ENCODE measurements at places on chromosomes 1 and 21.

DNA sequence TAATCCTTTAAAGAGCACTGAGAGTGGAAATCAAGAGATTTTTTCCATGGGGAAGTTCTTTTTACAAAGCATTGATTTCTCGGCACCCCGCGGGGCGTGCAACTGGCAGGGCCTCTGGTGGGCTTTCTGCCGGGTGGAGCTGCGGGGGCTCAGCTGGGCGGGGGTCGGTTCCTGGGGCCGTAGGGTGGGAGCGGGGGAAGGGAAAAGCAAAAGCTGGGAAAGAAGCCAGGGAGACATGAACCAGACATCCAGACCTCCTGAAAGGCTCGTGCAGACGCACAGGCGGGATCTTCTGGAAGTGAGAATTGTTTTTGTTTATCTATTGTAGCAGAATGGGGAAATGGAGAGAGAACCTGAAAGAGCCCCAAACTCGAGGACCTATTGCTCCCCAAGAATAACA, 235.2 kb downstream of the FAM72C start:
- no peak for DNase-seq

DNA sequence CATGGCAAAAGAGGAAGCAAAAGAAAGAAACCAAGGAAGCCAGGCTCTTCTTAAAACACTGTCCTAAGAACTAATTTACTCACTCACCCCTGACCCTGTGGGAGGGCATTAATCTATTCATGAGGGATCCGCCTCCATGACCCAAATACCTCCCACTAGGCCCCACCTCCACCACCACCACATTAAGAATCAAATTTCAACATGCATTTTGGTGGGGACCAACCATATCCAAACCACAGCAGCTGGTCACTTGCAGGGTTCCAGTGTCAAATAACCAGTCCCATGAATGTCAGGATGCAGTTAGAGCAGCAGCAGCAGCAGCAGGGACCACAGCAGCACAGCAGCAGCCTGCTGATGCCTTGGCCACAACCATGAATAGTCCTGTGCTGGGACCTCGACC, 83.8 kb downstream of the ZC3H11B start:
- DNase-seq = no peak

- DNase-seq = no peak
Measured at GRCh38 chr21:37372951-37373350, 6.4 kb downstream of the DYRK1A start.

- no peak for DNase-seq
Measured at GRCh38 chr21:38474796-38475195, 23.5 kb downstream of the ERG start.

GRCh38 chr1:214228976-214229375, 52.0 kb upstream of the SMYD2 start:
- DNase-seq = no peak

- DNase-seq = no peak
Measured at GRCh38 chr1:164930241-164930640, 371.3 kb downstream of the PBX1 start.

- no peak for DNase-seq
Measured at GRCh38 chr1:110288111-110288510, 51.1 kb upstream of the RBM15 start.

GRCh38 chr1:83033682-83034081, 965.2 kb downstream of the TTLL7 start:
- DNase-seq = no peak

DNA sequence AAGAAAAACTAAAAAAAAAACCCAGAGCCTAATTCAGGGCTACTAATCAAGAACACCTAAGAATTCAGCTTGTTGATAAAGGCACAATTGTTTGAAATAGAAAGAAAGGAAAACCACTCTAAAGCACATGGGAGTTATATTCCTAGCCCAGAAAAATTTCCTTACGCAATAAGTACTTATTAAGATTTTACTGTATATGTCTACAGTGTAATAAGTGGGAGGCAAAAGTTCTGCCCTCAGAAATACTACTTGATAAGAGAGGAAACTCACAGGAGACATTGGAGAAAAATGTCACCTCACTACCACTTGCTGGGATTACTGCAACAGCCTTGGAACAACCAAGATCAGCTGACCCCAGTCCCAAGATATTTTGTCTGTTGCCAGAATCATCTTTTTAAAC, 66.1 kb downstream of the IARS2 start:
- DNase-seq = no peak
